ENCODE measurements at places on chromosomes 5 and 9.

DNA sequence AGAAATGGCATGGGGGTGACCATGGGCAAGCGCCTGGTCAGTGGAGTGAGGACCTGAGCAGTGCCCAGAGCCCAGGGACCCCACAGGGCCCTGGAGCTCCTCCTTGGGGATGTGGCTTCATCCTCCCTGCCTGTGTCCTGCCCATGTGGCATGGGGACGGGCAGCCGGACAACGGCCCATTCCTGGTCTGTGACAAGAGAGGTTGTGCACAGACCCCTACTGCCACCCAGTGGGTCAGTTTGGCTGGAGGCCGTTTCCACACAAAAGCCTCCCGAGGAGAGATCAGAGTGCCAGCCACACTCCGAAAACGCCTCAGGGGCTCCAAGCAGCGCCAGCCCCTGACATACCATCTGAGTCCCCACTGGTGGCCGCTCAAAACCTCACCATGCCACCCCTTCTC lies 19.8 kb downstream of the SLC6A18 start:
- H3K27ac ChIP-seq = no peak overlapping the region
- H3K36me3 ChIP-seq = no peaks in the 10 kb centered on the region

DNA sequence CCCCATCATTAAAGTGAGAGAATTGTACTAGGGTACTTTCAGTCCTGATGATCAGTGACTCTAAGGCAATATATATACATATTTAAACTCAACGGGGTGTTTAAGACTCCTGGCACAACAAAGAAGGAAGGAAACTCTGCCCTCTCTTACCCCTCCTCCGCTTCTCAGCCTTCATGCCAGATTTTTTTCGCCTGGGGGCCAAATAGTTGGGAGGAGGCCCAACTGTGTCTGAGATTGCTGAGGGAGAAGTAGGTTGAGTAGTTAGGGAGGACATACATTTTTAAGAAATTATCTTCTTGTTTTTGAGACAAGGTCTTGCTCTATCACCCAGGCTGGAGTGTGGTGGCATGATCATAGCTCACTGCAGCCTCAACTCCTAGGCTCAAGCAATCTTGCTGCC lies 127.7 kb upstream of the SHB start:
- H3K4me1 ChIP-seq = no peaks in the 10 kb centered on the region
- no peaks in the 10 kb centered on the region for H3K27me3 ChIP-seq
- no peak for DNase-seq
- H3K36me3 ChIP-seq = no peaks in the 10 kb centered on the region

GRCh38 chr5:170755679-170756456 lies 27.7 kb upstream of the GABRP start:
- H3K4me1 ChIP-seq = peaks cover 46% of the 10 kb centered on the region
- H3K27ac ChIP-seq = peak overlapping the region; percentile 80
- peak; percentile 49 for DNase-seq
- no peaks in the 10 kb centered on the region for H3K27me3 ChIP-seq
- no peak overlapping the region for H3K4me3 ChIP-seq
- no peaks in the 10 kb centered on the region for H3K36me3 ChIP-seq

DNA sequence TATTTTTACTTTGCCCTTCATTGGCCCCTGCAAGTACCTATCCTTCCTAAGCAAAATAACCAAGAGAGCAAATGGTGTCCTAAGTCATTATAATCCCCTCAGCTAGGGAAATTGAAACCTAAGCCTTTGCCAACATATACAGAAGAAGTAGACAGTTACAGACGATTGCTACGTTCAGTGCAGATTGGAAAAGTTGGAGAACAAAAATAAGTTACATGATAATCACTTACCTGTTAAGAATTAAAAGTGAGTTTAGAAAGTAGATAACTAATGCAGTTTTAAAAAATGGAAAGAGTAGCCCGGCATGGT lies 244.8 kb downstream of the MPDZ start:
- H3K27me3 ChIP-seq = no peaks in the 10 kb centered on the region
- peaks cover 16% of the 10 kb centered on the region for H3K4me1 ChIP-seq
- no peaks in the 10 kb centered on the region for H3K36me3 ChIP-seq
- H3K4me3 ChIP-seq = peak overlapping the region; percentile 19
- DNase-seq = no peak

DNA sequence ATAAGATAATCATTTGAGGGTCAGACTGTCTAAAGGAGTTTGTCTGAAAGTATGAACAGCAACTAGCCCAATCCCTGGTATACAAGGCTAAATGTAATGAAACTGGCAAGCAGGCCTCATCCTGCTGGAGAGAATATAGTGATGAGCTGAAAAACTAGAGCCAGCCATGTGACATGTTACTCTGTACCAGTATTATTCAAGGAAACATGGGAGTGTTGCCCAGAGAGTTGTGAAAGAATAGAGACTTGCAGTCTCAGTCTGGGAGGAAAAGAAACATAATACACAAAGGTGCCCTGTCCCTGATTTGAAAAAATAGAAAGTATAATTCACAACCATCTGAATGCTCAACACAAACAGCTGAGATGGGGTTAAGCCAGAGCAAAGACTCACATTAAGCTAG lies 37.9 kb upstream of the HTR1A start:
- H3K4me1 ChIP-seq = no peaks in the 10 kb centered on the region
- H3K4me3 ChIP-seq = no peak overlapping the region
- no peaks in the 10 kb centered on the region for H3K36me3 ChIP-seq
- DNase-seq = no peak

All from stomach (tissue), 19 donors.